Stimulated activated CD4-positive, alpha-beta T cell treated with anti-CD3 and anti-CD28 coated beads, TNF-alpha, amount 100 ng/mL, for 24 hours (primary cell): ENCODE measurements at places on chromosomes 16 and 17.
A peak's percentile ranks its signal among the peaks of the same experiment; 100 is the strongest.

DNA sequence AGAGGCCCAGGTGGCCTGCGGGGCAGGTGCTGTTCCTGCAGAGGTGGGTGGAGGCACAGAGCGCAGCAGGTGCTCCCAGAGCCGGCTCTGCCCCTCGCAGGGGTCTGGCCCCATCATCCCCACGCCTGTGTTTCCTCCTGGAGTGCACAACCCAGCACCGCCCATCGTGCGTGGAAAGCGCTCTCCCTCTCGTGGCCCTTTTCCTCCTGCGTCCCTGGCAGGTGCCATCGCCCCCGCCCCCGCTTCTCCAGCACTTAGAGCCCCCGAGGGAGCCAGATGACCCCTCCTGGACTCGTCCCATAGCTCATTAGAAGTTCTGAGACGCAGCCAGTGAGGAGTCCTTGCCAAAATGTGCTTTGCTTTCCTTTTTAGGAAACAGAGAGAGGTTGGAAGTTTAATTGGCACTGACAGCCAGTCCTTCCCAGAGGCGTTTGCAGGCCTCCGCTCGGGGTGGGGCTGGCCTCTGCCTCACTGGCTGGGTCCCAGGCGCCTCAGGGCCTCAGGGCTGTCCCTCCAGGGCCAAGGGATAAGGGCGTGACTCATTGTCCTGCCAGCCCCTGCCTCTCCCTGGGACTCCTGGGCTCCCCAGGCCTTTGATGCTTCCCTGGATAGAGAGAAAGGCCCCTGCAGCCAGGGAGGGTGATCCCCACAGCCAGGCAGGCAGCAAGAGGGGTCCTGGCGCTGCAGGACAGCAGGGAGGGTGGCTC, 32.2 kb upstream of the CHMP6 start:
- DNase-seq = no peak

DNA sequence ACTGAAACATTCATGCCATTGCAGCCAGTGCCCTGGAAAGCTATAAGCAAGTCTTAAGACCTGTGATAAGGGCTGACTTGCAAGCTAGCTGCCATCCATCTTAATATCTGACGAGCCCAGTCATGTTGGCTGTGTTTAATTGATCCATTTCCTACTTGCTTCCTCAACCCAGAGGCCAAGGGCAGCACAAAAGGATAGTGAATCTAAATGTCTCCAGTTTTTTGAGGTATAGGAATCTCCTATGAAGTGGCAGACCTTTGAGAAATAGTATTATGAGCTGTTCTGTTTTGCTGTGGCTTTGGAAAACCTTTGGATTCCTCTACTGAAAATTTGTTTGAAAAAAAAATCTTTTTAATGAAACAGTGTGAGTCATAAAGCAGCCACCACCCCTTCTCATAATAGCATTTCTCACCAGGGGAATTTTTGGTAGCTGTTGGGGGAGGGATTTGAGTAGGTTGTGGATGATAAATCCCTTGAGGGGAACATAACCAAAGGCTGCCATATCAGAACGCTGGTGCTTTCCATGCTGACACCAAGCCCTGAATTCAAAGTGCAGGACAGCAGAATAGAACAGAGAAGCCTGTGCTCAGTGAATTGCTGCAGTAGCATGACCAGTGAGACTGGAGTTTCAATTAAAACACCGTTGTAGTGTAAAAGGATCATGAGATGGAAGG, 12.9 kb downstream of the ZNRF1 start:
- DNase-seq = peak; percentile 27

GRCh38 chr17:60526726-60527125, 684 bp upstream of the APPBP2 start:
- no peak for DNase-seq

GRCh38 chr17:72258711-72259110, 137.9 kb downstream of the SOX9 start:
- no peak for DNase-seq

- no peak for DNase-seq
Measured at GRCh38 chr16:86996081-86996480, 321.1 kb downstream of the C16orf95 start.

- DNase-seq = peak; percentile 73
Measured at GRCh38 chr16:11667824-11668622, at the start of gene SNN. Gene SNN (plus strand): TSS chr16:11668455. CDS start chr16:11676060, 7,605 bp downstream.

DNA sequence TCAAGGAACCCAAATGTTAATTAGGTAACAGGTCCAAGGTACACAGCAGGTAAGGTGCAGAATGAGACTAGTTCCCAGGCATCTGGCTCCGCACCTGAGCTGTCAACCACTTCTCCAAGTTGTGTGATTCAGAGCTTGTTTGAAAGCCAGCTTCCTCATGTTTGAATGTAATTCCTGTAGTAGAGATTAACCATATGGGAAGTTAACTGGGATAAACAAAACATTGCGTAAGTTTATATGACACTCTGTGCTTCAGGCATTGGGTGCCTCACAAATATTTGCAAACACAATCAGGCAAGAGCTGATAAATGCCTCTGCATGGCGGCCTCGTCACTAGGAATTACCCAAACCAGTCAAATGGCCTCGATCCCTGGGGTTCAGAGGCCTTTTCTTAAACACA, 27.9 kb upstream of the CPHXL start:
- no peak for DNase-seq

DNA sequence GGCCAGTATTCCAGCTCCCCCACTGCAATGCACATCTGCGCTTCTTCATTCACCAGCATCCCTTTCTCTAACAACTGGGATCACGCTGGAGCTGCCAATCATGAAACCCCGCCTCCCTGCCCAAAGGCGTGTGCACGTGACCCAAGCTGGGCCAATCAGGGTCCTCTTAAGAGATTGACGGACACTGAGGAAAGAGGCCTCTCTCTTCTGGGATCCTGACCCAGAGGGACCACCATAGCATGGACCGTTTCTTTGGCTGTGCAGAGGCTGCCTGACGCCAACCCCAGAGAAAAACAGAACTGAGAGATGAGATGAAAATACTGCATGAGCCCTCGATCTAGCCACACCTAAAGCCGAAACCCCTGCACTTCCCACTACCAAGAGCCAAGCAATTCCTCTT, 32.0 kb downstream of the COTL1 start:
- DNase-seq = no peak

DNA sequence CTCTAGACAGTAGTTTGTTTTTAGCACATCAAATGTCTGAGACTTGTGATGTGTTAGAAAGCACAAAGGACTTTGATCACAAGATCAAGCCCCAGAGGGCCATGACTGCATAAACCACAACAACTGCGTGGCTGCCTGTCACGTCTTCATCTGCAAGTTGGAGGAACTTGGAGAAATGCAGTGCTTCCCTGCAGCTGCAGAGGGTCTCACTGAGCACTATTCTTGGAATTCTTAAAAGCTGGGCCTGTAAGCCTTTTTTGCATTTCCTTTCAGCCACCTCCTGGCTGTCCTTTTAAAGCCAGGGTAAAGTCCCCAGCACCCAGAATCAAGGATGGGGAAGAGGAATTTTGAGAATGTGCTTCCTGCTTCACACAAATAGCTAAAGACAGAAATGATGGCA, 431.3 kb downstream of the MAF start:
- DNase-seq = no peak

DNA sequence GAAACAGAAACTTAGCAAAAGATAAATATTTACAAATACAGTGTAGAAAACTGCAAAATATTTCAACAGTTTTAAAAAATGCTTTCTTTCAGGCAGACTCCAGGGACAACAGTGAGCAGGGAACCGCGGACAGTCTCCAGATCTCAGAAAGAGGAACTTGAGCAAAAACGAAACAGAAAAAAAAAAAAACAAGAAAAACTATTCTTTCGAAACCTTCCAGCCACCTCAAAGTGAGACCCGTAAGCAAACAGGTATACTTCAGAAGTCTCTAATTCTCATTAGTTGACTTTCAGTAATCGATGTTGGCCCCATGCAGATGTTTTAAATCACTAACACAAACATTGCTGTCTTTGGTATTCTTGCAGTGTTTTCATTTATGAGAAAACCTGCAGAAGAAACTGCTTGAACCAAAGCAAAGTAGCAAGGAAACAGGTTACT, 15.7 kb upstream of the CCL1 start:
- peak; percentile 17 for DNase-seq

DNA sequence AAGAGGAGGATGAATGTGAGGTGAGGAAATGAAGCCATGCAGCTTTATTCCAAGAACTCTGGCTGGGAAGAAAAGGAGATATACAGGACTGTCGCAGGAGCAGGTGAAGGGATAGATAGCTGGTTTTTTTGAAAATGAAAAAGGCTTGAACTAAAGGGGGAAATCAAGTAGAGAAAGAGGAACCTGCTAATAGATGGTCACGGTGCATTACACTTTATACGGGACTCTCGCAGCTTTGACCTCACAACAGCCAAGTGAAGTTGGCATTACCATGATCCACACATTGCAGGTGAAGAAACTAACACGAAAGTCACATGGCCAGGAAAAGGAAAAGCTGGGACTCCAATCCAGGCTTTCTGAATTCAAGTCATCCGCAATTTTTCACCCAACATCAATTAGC, 86.9 kb downstream of the HS3ST2 start:
- no peak for DNase-seq

DNA sequence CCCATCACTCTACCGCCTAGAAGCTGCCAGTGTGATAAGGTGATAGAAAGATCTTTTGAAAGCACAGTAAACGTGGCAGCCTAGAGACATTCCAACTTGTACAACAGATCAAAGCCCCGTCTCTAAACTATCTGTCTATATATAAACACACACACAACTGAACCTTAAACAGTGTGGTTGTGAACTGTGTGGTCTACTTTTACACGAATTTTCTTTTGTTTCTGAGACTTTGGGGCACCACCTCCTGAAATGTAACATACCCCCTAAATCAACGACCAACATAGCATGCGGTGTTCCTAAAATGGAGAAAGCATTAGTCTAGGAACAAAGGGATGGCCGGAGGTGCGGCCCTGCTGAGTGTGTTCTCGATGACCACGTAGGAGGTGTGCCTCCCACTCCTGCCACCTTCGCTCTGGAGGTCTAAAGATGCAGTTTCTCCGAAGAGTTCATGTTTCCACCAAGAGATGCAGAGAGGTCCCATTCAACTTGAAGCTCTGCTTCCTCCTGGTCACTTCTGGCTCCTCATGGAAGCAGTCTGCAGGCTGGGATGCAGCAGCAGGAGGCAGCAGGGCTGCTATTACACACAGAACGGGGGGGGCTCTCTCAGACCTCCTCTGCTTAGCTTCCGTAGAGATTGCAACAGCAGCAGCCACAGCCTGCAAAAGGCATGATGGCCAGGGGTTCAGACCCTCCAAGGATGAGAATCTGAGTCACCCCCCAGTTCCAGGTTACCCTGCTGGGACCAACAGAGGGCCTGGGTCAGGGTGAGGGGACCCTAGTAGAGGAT, 22.6 kb upstream of the USP10 start:
- DNase-seq = no peak

GRCh38 chr16:56237451-56237930, 46.2 kb downstream of the GNAO1 start:
- DNase-seq = no peak

GRCh38 chr17:70144260-70144846, 25.0 kb upstream of the KCNJ2 start:
- no peak for DNase-seq

GRCh38 chr17:61325382-61326073, 74.1 kb upstream of the TBX2 start:
- no peak for DNase-seq

DNA sequence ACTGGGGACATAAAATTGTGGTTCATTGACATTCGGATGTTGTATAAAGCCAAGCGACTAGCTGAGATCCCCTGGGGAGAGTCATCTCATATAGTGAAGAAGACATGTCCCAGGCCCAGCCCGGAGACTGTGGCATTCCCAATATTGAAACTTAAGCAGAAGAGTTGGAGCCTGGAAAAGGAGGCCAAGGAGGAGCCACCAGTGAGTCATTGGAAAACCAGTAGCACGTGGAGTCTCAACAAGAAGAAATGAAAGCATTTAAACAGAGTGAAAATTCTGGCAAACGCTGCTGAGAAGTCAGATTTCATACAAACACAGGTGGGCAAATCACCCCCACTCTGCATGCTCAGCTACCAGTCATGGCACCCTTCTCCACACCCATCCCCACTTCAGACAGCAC, 9.4 kb upstream of the ELAC2 start:
- DNase-seq = no peak

- DNase-seq = no peak
Measured at GRCh38 chr16:3983081-3983520, 102.6 kb upstream of the CREBBP start.

- peak; percentile 72 for DNase-seq
Measured at GRCh38 chr17:3738562-3739295, 15.0 kb downstream of the HASPIN start.

- DNase-seq = no peak
Measured at GRCh38 chr17:70539132-70539924, 370.0 kb downstream of the KCNJ2 start.

- no peak for DNase-seq
Measured at GRCh38 chr16:14409563-14409962, 220.5 kb downstream of the PARN start.

- DNase-seq = no peak
Measured at GRCh38 chr16:4649744-4650442, 25.3 kb downstream of the MGRN1 start.

DNA sequence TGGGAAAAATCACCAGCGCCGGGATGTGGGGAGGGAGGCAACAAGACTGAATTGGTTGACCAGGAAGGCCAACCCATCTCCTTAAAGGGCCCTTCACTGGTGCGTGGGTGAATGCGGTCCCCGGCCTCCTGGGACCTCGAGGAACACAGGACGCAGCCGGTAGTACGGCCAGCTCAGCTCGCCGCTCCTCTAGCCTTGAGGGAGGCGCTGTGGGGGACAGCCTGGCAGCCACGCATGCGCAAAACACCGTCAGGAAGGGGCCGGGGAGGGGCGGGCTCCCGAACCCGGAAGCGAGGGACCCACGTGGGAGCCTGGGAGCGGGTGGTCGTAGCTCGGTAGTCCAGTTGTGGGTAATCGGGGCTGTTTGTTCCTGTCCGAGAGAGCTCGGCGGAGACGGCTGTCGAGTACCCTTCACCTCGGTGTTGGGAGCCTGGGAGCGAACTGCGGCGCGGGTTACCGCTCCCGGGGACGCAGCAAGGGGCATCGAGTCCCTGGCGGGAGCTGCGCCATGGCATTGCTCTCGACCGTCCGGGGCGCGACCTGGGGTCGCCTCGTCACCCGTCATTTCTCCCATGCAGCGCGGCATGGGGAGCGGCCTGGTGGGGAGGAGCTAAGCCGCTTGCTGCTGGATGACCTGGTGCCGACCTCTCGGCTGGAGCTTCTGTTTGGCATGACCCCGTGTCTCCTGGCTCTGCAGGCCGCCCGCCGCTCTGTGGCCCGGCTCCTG, at the start of gene MRM1:
Gene MRM1, plus strand, starts transcription at position 281 of the 727 bp plus-strand sequence. Its CDS starts 228 bp downstream, at position 509.
- peak; percentile 87 for DNase-seq

GRCh38 chr17:62690168-62690897, 62.9 kb downstream of the MRC2 start:
- DNase-seq = no peak

GRCh38 chr16:57244463-57244766, 644 bp upstream of the ARL2BP start:
- no peak for DNase-seq

DNA sequence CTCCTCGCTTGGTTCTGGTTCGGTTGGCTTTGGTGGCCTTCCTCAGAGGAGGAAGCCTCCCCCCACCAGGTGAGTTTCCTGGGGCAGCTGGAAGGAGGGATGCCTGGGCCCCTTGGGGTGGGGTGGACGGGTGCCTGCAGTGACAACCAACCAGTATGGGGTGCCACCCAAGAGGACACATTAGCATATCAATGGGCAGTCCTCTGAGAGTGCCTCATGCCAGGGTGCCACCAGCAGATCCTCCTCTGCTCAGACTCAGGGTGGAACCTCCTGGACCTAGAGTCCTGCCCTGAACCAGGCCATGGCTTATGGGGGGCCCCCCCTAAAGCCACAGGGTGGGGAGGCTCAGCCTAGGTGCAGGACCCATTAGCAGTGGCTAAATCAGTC, 2.7 kb downstream of the PPP1R1B start:
- no peak for DNase-seq

- no peak for DNase-seq
Measured at GRCh38 chr17:17403065-17403464, 73.7 kb upstream of the MED9 start.
